ENCODE measurements at places on chromosomes 2 and 18.

DNA sequence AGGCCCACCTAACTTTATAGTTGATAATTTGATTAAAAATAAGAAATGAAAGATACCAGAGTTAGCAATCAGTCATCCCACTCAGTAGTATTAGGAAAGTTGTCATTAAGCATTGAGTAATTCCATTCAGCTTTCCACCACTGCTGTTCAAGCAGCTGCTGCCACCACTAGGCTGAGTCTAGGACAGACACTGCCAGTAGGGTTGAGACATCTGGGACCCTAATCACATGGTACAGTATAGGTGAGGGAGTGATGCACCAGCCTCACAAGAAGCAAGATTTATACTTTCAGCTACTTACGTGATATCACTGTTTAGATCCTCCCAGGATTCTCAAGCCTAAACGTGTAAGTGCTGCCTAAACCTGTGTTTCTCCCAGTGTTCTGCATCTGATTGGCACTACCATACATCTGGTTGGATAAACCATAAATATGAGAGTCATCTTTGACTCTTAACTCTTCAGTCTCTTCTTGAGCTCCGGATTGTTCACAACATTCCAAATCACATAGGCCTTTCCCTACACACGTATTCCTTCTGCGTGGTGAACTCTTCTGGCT lies 3.2 kb downstream of the UBXN4 start:
- no peak for DNase-seq

DNA sequence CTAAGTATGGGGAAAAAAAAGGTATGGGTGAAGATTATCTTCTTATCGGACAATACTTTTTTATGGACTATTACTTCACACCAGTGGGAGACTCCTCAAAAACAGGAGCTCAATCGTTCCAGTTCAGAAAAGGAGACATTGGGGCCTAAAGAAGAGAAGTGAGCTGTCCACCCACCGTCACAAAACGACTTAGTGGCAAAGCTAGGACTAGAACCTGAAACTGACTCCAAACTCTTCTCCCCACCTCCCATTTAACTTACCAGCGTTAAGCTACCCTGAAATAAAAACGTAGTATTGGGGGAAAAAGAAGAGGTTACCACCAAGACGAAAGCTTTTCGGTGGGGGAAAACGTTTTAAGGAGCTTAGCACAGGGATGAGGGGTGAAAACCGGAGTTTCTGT lies 503 bp downstream of the GTF3C3 start:
- DNase-seq, result no peak

DNA sequence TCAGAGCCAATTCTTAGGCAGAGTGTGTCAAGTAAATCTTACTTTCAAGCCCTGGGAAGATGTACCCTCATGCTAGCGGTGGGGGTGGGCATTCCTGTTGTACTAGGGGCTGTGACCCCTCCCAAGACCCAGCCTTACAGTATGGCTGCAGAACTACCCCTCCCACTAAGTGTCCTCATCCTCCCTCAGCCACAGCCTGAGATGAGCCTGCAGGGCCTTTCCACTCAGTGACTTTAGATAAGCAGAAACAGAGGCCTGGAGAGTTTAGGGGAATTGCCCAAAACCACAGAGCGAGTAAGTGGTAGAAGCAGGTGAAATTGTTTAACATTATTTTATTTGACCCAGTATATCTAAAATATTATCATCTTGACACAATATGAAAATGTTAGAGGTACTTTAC lies 36.6 kb downstream of the TTC32 start:
- DNase-seq, result no peak

DNA sequence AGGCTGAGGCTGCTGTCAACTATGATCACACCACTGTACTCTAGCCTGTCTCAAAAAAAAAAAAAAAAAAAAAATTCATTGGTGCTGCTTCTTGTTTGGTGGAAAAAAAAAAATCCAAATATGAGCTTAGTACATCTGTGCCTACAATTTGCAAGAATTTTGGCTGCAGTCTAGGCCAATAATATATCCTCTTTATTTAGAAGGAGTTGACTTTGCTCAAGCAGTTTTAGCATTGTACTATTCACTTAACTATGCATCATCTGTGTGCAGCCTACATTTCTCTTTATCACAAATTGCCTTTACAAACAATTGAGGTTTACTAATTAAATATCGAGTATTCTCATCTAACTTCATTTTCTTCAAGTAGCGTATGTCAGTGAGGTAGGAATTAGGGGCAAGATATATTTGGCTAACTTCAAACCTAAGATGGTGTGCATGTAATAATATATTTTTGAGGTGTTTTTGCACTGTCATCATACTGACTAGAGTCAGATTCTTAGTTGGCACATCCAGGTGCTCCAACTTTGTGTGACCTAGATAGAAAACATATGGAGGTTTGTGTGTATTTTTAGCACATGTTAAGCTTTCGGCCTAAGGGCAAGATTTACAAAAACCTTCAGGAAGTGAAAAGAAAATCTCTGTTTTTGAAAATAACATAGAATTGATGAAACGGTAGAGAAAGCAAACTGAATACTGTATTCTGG lies 51.8 kb downstream of the PMS1 start:
- DNase-seq, result no peak

- DNase-seq, result no peak
Measured at GRCh38 chr2:151664520-151664919, 69.8 kb downstream of the NEB start.

- no peak for DNase-seq
Measured at GRCh38 chr2:234001380-234002160, 48.9 kb upstream of the SPP2 start.

GRCh38 chr2:200350850-200351285 lies 44.4 kb downstream of the SPATS2L start:
- no peak for DNase-seq

GRCh38 chr18:46042571-46043123 lies 29.4 kb downstream of the PSTPIP2 start:
- no peak for DNase-seq

- no peak for DNase-seq
Measured at GRCh38 chr18:50721006-50721405, 98.8 kb downstream of the MRO start.

GRCh38 chr2:69734035-69734611 lies 7.8 kb upstream of the ANXA4 start:
- DNase-seq, result no peak

- DNase-seq, result peak; percentile 27
Measured at GRCh38 chr2:188369365-188369764, 77.7 kb downstream of the GULP1 start.

DNA sequence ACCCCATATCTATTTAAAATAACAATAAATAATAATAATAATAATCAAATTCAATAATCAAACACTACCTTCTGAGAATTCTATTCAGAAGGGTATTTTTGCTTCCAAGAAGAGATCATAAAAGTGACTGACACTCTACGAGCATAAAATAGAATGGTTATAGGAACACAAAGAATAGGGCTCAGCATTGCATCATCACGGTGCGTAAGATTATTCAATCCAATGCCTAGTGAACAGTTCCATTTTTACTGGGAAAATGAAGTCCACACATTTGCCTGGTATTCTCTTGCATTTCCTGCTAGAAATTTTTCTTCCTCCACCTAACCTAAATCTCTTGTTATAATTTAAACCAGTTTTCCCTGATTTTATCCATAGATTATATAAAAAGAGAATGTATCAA lies 55.8 kb downstream of the AP1S3 start:
- no peak for DNase-seq

- no peak for DNase-seq
Measured at GRCh38 chr18:697012-697411, 15.4 kb downstream of the ENOSF1 start.

DNA sequence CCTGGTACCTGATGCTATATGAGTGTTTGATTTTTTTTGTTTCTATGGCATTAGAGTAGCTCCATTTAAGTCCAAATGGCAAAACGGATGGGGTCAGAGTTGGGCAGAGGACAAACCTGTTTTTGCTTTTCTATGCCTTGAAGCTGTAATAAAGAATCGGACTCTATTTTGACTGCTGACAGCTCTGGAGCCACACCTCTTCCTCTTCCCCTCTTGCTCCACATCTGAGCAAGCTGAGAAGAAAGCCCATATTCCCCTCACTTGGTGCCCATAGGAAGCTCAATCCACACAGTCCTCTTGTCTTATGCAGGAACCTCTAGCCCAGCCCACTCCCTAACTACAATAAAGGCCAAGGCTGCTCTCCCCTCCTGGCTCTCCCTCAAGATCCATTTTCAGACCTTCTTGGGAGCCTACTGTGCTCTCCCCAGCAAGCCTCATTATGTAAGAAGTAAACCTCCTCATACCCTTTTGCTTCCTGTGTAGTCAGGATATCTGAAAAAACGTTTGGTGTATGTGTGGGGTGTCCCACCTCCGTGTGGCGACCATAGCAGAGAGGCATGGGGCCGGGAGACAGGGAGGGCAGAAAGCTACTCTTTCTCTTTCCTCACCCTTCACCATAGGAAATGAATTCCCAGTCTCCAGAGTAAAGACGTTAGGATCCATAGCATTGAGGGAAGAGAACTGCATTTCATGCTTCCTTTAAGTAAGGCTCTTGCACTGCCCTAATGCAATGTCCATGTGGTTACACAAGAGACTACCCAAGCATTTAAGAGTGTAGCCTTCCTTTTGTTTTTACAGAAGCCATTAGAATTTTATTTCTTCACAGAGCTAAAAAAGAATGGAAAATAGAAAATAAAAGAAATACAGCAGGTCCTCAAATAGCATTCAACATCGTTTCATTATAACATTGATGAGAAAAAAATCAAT lies 41.9 kb upstream of the RAPGEF4 start:
- DNase-seq, result no peak

DNA sequence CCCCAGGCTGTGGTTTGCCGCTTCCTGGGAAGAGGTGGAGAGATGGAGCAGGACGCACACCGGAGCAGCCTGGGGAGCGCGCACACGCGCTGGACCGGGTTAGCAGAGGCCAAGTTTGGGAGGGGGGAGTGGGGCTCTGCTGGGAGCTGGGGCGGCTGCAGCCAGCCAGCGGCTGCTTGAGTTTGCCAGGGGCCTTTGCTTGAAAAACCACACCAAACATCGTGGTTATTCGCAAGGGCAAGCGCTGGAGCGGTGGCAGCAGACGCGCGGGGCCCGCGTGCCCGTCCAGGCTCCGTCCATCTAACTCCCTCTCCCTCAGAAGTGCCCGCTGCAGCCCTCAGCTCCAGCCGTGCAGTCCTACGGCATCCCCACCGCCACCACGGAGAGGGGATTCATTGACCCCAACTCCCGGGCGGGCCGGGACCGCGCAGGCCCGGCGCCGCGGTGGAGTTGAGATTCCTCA lies 4.6 kb downstream of the PTGR3 start:
- DNase-seq, result no peak

- no peak for DNase-seq
Measured at GRCh38 chr2:218329027-218329825, 27.4 kb upstream of the CATIP start.

- DNase-seq, result no peak
Measured at GRCh38 chr2:128496700-128497099, 178.0 kb upstream of the HS6ST1 start.

DNA sequence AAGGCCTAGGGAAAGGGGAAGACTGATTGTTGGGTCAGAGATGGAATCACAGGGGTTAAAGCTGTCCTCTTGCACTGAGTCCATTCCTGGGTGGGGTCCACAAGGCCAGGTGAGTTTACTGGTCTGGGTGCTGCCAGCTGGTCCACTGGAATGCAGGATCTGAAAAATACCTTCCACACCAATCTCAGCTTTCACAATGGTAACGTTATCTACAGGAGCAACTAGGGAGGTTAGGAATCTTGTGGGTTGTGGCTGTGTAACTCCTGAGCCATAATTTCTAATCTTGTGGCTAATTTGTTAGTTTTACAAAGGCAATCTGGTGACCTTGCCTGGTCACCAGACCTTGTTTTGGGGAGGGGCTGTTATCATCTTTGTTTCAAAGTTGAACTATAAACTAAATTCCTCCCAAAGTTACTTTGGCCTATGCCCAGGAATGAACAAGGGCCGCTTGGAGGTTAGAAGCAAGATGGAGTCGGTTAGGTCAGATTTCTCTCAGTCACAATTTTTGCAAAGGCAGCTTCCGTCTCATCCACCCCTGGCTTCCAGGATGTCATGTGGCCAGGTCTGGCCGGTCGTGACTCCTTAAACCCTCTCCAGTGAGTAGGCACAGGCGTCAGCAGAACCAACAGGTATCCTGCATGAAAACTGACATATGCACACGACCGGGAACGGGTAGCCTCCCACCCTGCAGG lies 123.3 kb upstream of the SH3BP4 start:
- DNase-seq, result no peak

GRCh38 chr18:12336171-12336613 lies 28.2 kb downstream of the TUBB6 start:
- no peak for DNase-seq

DNA sequence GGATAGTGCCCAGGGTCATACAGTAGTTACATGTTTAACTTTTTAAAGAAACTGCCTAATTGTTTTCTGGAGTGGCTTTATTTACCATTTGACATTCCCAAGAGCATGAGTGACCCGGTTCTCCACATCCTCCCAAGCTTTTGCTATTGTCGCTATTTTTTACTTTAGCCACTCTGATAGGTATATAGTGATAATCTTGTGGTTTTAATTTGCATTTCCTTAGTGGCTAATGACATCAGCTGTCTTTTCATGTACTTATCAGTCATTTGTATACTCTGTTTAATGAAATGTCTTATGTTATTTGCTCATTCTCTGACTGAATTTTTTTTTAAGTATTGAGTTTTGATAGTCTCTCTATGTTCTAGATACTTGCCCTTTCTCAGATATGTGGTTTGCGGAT lies 109.7 kb upstream of the HS6ST1 start:
- DNase-seq, result no peak

- DNase-seq, result no peak
Measured at GRCh38 chr2:85584857-85585780, 888 bp downstream of the VAMP5 start.

- DNase-seq, result no peak
Measured at GRCh38 chr2:129330504-129330903, 649.0 kb upstream of the RAB6C start.

GRCh38 chr2:72917877-72918553 lies 696 bp downstream of the EMX1 start:
- peak; percentile 27 for DNase-seq

GRCh38 chr2:127121776-127122176 lies 14.8 kb upstream of the BIN1 start:
- DNase-seq, result no peak

- DNase-seq, result peak; percentile 69
Measured at GRCh38 chr2:165469417-165469816, at the start of gene CSRNP3. TSS of gene CSRNP3 (plus strand) at chr2:165469698. CDS start at chr2:165595066, 125,368 bp downstream.

DNA sequence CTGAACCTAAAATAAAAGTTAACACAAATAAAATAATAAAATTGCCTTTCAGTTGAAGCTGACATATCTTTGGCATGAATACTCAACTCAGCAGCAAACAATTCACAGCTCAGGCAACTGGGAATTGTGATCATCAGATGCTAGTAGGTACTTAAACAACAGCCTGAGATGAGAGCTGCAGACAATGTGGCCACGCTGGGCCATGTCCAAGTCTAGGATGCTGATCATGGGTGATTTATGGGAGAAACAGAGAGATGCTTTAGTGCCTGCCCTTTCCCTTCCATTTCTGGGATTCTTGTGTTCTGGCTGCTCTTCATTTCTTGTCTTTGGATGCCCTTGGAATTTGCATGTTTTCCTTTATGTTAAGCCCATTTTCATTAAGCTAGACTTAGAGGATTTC lies 212.4 kb upstream of the CWC22 start:
- no peak for DNase-seq

Measured in NCI-H1105 treated with DMSO at 0.1 percent for 48 hours (cell line).